ENCODE measurements at places on chromosomes 4 and X. TPM values are rescaled to one million over a fixed set of nuclear protein-coding genes. Genes with fewer than 3 reads are reported as not detected.

Gene LRPAP1
- 111 TPM for total RNA-seq

Gene NPY5R
- 1.6 TPM for total RNA-seq

Gene AMOT
- total RNA-seq, result 23.0 TPM

Gene FAM184B
- 0.33 TPM for total RNA-seq

Gene PAGE2
- not detected for total RNA-seq

Gene SHROOM2
- 3.9 TPM for total RNA-seq

Gene TMPRSS11D
- total RNA-seq, result not detected

Gene MAD2L1
- total RNA-seq, result 2.6 TPM

Gene PAK3
- total RNA-seq, result 21.1 TPM

Gene PABPC1L2A
- not detected for total RNA-seq

Gene TMEM31
- not detected for total RNA-seq

Gene SMIM31
- 0.44 TPM for total RNA-seq

Gene SORBS2
- total RNA-seq, result 132 TPM

Gene CSAG3
- not detected for total RNA-seq

Gene FATE1
- not detected for total RNA-seq
